ENCODE measurements at places on chromosomes 4 and X.
A peak's percentile ranks its signal among the peaks of the same experiment; 100 is the strongest.

DNA sequence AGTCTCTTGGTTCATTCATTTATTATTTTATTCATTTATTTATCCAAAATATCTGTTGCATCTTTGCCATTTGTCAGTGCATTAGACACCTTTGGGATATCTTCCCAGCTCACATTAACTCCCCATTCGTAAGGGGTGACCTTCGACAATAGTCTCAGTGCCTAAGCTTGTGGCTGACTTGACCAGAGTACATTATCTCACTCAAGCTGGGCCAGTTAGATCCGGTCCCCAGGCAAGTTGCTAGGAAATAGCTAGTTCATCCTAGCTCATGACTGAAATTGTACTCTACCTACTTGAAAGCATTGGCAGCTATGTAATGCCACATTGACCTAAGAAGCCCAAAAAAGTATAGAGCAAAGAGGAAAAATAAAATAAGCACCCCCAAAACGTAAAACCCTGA is 165.3 kb downstream of the FBXO8 start:
- H3K4me1 ChIP-seq: peaks cover 2% of the 10 kb centered on the region
- H3K27me3 ChIP-seq: peaks cover 21% of the 10 kb centered on the region
- no peak overlapping the region for H3K27ac ChIP-seq
- H3K36me3 ChIP-seq: no peaks in the 10 kb centered on the region

DNA sequence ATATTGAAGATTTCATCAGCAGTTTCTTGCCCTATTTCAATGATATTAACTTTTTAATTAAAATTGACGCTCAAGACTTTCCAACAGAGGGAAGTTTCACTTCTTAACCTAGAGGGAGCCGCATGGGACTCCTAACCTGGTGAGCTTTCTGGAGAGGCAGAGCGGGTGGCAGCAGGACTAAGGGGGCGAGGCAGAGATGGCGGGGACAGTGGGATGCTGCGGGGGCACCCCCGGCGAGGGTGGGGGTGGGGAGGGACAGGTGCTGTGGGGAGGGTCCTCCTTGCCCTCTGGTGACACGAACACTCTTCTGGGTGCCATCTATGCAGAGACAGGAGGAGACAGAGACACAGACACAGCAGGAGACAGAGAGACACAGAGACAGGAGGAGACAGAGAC is 104.4 kb downstream of the ADRA2C start:
- DNase-seq: no peak
- H3K4me3 ChIP-seq: peak overlapping the region; percentile 52
- H3K27me3 ChIP-seq: peaks cover 31% of the 10 kb centered on the region
- no peaks in the 10 kb centered on the region for H3K36me3 ChIP-seq

DNA sequence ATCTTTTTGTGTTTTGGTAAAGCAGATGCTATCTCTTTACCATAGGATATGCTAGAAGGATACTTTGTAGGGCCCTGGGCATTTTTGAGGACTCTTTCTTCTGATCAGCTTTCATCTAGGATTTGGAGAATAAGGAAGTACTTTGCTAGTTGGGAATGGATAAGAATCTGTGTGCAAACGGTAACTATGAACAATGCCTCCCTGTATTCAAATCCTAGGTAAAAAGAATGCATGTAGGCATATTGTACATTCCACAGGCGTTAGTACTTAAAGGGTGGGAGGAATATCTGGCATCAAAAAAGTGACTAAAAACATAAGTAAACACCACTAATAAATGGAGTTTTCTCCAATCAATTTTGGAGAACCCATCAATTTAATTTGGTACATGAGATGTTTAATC is 59.7 kb downstream of the SH3BGRL start:
- no peak overlapping the region for H3K4me3 ChIP-seq
- H3K4me1 ChIP-seq: peaks cover 2% of the 10 kb centered on the region
- H3K27ac ChIP-seq: no peak overlapping the region
- no peaks in the 10 kb centered on the region for H3K27me3 ChIP-seq

DNA sequence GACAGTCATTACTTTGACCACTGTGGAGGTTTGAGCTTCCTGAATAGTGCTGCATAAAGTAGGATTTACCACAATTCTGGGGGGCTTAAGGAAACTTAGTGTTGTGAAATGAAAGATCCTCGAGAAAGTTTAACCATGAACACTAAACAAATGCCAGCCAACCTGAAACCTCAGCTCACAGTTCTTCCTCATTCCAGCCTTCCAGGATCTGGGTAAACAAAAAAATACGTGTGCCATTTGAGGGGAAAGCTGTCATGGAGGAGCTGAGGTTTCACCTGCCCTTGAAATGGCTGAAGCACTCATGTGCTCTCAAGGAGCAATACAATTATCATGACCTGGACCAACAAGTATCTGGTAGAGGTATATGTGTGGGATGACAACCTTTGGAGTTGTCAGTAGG is 142.7 kb downstream of the NPNT start:
- no peaks in the 10 kb centered on the region for H3K27me3 ChIP-seq
- no peak for DNase-seq
- H3K4me3 ChIP-seq: no peak overlapping the region
- no peak overlapping the region for H3K27ac ChIP-seq

DNA sequence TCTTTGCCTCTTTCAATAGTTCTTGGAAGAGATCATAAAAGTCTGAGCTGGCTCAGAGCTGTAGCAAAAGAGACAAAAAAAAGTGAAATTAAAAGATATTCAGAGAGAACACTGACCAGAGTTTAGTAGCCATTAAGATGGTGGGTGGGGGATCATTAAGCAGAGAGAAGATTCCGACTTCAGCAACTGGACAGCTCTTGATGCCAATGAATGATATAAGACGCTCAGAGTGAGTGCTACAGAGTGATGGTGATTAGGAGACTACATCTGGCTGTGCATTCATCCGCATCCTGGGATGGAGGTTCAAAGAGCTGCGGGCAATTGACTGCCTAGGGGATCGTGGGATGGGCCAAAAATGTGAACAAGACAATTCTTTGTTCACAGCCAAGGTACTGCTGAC is 178.5 kb downstream of the PACRGL start:
- DNase-seq: no peak
- no peaks in the 10 kb centered on the region for H3K27me3 ChIP-seq
- H3K27ac ChIP-seq: no peak overlapping the region
- H3K4me3 ChIP-seq: no peak overlapping the region
- no peaks in the 10 kb centered on the region for H3K36me3 ChIP-seq

DNA sequence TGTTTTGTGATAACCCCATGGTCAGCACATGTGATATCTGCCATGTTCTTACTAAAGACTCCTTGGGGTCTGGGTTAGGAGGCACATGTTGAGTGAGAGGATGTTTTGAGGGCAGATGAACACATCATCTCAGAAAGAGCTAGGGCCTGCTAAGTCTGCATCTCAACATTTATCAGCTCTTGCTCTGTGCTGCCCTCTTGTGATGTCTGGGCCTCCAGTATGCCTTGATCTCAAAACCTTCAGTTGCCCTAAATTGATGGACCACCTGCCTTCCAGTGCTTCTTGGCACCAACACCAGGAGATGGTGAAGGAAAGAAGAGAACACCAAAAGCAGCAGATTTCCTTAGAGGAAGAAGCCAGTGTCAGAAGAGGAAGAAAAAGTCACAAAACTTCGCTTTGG is 22.5 kb downstream of the MID1 start:
- no peak for DNase-seq
- no peak overlapping the region for H3K27ac ChIP-seq
- no peaks in the 10 kb centered on the region for H3K36me3 ChIP-seq
- H3K27me3 ChIP-seq: no peaks in the 10 kb centered on the region
- H3K4me1 ChIP-seq: no peaks in the 10 kb centered on the region

DNA sequence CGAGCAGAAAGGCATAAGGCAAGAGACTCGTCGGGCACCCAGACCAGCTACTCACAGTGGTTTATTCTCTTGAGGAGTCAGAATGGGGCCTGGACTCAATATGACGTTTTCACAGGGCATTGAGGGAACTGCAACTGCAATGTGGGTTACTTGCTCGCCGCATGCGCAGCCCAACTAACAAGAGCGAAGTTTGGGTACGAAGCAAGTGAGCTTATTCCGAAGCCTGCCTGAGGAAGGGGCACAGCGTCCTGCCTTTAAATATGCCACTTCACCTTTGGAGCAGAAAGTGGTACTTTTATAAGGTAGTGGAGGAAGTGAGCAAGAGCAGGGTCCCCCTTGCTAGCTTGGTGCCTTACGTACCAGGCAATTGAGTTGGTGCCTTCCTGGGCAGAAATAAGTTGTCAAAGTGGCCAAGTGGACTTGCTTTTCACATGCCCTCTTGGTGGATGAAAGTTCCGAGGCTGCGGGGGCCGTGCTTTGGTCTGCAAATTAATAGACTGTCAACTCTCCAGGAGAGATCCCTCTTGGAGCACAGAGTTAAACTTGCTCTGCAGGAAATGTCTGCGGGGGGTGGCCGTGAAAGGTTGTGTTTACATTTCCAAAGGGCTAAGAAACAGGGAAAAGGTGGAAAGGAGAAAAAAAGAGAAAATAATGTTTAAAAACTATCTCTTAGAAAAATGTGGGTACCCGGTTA is 480.4 kb downstream of the TRIML1 start:
- no peaks in the 10 kb centered on the region for H3K36me3 ChIP-seq
- H3K4me1 ChIP-seq: no peaks in the 10 kb centered on the region
- no peak overlapping the region for H3K27ac ChIP-seq
- H3K4me3 ChIP-seq: no peak overlapping the region
- DNase-seq: no peak
- no peaks in the 10 kb centered on the region for H3K27me3 ChIP-seq

GRCh38 chr4:125091-125771 is 930 bp downstream of the ZNF718 start:
- no peaks in the 10 kb centered on the region for H3K27me3 ChIP-seq
- H3K36me3 ChIP-seq: peaks cover 77% of the 10 kb centered on the region
- no peak for DNase-seq
- H3K4me3 ChIP-seq: peak overlapping the region; percentile 99
- H3K4me1 ChIP-seq: peaks cover 30% of the 10 kb centered on the region

DNA sequence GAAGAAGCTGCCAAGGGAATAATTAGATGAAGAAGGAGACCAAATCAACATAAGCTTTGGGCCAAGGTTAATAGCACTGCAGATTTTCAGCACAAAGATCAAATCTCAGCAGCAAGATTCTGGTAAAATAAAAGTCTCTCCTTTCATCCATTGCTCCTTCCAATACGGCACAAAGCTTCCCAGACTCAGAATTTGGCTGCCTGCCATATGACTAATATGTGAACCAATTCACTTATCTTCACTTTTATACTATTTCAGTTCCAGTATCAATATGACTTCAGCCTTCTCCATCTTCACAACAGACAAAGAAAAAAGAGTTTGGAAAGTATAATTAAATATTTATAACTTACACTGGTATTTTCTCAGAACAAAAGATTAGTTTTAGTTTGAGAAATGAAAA is 978.3 kb upstream of the GRID2 start:
- no peak overlapping the region for H3K27ac ChIP-seq
- H3K27me3 ChIP-seq: no peaks in the 10 kb centered on the region
- no peaks in the 10 kb centered on the region for H3K4me1 ChIP-seq
- DNase-seq: no peak
- no peaks in the 10 kb centered on the region for H3K36me3 ChIP-seq
